ENCODE measurements at places on chromosomes 5 and 9. TPM values are rescaled to one million over a fixed set of nuclear protein-coding genes. Genes with fewer than 3 reads are reported as not detected.

- no peak overlapping the region for H3K27ac ChIP-seq
- no peaks in the 10 kb centered on the region for H3K27me3 ChIP-seq
- DNase-seq, result no peak
- no peak overlapping the region for H3K4me3 ChIP-seq
- H3K4me1 ChIP-seq, result peaks cover 17% of the 10 kb centered on the region
Measured at GRCh38 chr9:35827486-35827885, 1.0 kb downstream of the FAM221B start.

DNA sequence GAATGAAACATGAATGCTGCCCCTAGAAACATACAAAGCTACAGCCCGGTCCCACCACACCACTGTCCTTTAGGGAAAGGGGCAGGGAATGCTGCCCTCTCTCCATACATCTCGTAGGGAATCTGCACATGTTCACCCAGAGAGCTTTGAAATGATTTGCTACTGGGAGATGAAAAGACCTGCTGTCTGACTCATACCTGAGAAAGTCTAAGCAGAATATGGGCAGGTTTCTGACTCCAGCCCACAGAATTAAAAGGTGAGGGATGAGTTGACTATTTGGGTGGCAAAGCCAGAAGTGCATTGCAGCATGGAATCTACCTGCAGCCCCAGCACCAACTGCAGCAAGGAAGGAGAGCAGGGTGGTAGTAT, 297.9 kb downstream of the TLE1 start:
- H3K36me3 ChIP-seq, result no peaks in the 10 kb centered on the region
- no peak overlapping the region for H3K27ac ChIP-seq
- no peaks in the 10 kb centered on the region for H3K4me1 ChIP-seq

DNA sequence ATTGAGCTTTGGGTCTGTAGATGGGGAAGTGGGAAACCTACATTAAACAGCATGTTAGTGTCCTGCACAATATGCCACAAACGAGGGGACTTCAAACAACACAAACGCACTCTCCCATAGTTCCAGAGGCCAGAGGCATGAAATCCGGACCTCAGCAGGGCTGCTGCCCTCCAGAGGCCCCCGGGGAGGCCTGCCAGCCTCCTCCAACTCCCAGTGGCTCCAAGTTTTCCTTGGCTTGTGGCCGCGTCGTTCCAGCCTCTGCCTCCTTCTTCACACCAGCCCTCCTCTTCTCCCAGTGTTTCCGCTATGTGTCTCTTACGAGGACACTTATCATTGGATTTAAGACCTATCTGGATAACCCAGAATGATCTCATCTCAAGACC, 13.3 kb upstream of the COL5A1 start:
- H3K4me3 ChIP-seq, result no peak overlapping the region
- no peaks in the 10 kb centered on the region for H3K27me3 ChIP-seq
- H3K4me1 ChIP-seq, result no peaks in the 10 kb centered on the region
- no peak overlapping the region for H3K27ac ChIP-seq
- no peaks in the 10 kb centered on the region for H3K36me3 ChIP-seq

- H3K36me3 ChIP-seq, result no peaks in the 10 kb centered on the region
- H3K27ac ChIP-seq, result no peak overlapping the region
- peaks cover 2% of the 10 kb centered on the region for H3K4me1 ChIP-seq
- no peaks in the 10 kb centered on the region for H3K27me3 ChIP-seq
- no peak overlapping the region for H3K4me3 ChIP-seq
Measured at GRCh38 chr5:139186752-139187326, 11.3 kb downstream of the SIL1 start.

DNA sequence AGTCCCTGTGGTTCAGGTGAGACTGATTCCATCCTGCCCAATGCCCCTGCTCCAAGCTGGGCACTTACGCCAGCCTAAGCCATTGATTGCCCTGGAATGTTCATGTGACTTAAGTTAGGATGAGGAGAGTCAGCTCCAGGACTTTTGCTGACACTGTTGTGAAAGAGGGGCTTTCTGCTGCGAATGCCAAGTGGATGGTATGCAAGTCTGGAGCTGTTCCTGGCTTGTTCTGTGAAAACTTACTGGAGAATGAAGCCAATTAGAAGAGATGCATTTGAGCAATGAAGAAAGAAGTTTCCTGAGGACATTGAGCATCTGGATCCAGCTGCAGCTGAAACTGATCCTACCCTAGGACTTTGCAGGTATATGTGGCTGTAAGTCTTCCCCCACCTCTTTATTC, 61.2 kb upstream of the ZFR start:
- H3K27me3 ChIP-seq, result peaks cover 43% of the 10 kb centered on the region
- H3K27ac ChIP-seq, result no peak overlapping the region
- H3K36me3 ChIP-seq, result no peaks in the 10 kb centered on the region
- H3K4me1 ChIP-seq, result no peaks in the 10 kb centered on the region
- no peak overlapping the region for H3K4me3 ChIP-seq

- no peaks in the 10 kb centered on the region for H3K36me3 ChIP-seq
- no peak overlapping the region for H3K4me3 ChIP-seq
- H3K4me1 ChIP-seq, result no peaks in the 10 kb centered on the region
- no peak overlapping the region for H3K27ac ChIP-seq
- DNase-seq, result no peak
Measured at GRCh38 chr9:126088336-126088735, 238.3 kb upstream of the MVB12B start.

DNA sequence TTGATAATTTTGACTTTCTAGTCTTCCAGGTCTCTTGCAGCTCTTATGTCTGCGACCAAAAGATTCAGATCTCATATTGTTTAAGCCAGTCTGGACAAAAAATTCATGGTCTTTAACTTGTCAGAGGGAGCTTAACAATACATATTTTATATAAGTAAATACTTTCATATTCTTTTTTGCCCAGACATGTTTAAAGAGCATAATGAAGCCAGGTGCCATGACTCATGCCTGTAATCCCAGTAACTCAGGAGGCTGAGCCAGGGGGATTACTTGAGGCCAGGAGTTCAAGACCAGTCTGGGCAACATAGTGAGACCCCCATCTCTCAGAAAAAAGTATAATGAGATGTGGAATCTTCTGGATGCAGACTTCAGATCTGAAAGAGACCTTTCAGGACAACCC, 69.8 kb downstream of the JMY start:
- no peaks in the 10 kb centered on the region for H3K27me3 ChIP-seq
- H3K36me3 ChIP-seq, result no peaks in the 10 kb centered on the region
- no peak overlapping the region for H3K27ac ChIP-seq

GRCh38 chr5:135678640-135679268, 100.0 kb upstream of the CXCL14 start:
- no peaks in the 10 kb centered on the region for H3K36me3 ChIP-seq
- no peak overlapping the region for H3K27ac ChIP-seq
- no peak overlapping the region for H3K4me3 ChIP-seq
- H3K4me1 ChIP-seq, result no peaks in the 10 kb centered on the region
- no peaks in the 10 kb centered on the region for H3K27me3 ChIP-seq
- DNase-seq, result no peak

- no peak overlapping the region for H3K27ac ChIP-seq
- no peak overlapping the region for H3K4me3 ChIP-seq
- H3K36me3 ChIP-seq, result no peaks in the 10 kb centered on the region
- H3K4me1 ChIP-seq, result no peaks in the 10 kb centered on the region
- peak; percentile 32 for DNase-seq
Measured at GRCh38 chr5:3181671-3182070, 414.0 kb upstream of the IRX1 start.

- no peak overlapping the region for H3K27ac ChIP-seq
- H3K27me3 ChIP-seq, result no peaks in the 10 kb centered on the region
- H3K4me3 ChIP-seq, result no peak overlapping the region
- no peaks in the 10 kb centered on the region for H3K4me1 ChIP-seq
Measured at GRCh38 chr9:123085916-123086315, 52.4 kb downstream of the GPR21 start.

GRCh38 chr5:154647761-154648145, 107.4 kb upstream of the LARP1 start:
- no peaks in the 10 kb centered on the region for H3K27me3 ChIP-seq
- H3K36me3 ChIP-seq, result no peaks in the 10 kb centered on the region
- peak overlapping the region; percentile 11 for H3K4me3 ChIP-seq

DNA sequence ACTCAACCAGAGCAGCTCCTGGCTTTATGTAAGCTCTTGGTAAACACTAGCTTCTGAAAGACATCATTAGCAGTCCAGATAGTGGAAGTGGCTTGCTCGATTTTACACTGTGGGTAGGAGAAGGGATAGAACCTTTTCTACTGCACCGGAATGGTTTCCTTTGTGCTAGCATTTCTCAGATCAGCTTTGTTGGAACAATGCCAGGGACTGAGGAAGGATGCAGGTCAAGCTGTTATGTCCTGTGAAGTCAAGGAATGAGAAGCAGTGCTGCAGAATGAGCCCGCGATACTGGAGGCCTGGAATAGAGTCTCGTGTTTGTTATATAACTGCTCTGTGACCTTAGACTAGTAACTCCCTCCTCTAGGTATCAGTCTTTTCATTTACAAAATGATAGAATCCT, 233.6 kb downstream of the GABRB2 start:
- no peaks in the 10 kb centered on the region for H3K4me1 ChIP-seq
- no peaks in the 10 kb centered on the region for H3K36me3 ChIP-seq
- H3K27ac ChIP-seq, result no peak overlapping the region

DNA sequence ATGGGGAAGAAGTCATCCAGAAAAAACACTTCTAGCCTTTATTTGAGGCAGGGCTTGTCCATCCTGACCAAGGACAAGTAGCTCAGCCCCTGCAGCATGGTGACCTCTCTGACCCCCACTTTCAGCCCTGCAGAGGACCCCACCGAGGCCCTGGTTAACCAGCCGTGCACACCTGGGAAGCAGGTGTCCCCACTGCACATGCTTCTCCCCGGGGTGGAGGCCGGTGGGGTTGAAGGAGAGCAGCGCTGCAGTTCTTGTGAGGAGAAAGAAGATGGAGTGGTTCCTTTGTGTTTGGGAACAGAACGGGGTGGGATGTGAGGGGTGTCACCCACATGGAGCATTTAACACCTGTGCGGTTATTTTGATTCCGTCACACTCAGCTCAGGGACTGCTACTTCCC, 21.1 kb upstream of the ZBTB34 start:
- no peaks in the 10 kb centered on the region for H3K4me1 ChIP-seq
- H3K27me3 ChIP-seq, result no peaks in the 10 kb centered on the region
- DNase-seq, result no peak
- no peak overlapping the region for H3K4me3 ChIP-seq
- peaks cover 39% of the 10 kb centered on the region for H3K36me3 ChIP-seq

GRCh38 chr9:117073539-117074341, 341.1 kb downstream of the ASTN2 start:
- H3K27me3 ChIP-seq, result no peaks in the 10 kb centered on the region
- DNase-seq, result no peak
- H3K27ac ChIP-seq, result no peak overlapping the region
- H3K4me3 ChIP-seq, result no peak overlapping the region
- H3K4me1 ChIP-seq, result no peaks in the 10 kb centered on the region

- H3K4me3 ChIP-seq, result no peak overlapping the region
- no peak for DNase-seq
- H3K4me1 ChIP-seq, result no peaks in the 10 kb centered on the region
- no peaks in the 10 kb centered on the region for H3K36me3 ChIP-seq
Measured at GRCh38 chr5:90399251-90399650, 10.3 kb downstream of the CETN3 start.

DNA sequence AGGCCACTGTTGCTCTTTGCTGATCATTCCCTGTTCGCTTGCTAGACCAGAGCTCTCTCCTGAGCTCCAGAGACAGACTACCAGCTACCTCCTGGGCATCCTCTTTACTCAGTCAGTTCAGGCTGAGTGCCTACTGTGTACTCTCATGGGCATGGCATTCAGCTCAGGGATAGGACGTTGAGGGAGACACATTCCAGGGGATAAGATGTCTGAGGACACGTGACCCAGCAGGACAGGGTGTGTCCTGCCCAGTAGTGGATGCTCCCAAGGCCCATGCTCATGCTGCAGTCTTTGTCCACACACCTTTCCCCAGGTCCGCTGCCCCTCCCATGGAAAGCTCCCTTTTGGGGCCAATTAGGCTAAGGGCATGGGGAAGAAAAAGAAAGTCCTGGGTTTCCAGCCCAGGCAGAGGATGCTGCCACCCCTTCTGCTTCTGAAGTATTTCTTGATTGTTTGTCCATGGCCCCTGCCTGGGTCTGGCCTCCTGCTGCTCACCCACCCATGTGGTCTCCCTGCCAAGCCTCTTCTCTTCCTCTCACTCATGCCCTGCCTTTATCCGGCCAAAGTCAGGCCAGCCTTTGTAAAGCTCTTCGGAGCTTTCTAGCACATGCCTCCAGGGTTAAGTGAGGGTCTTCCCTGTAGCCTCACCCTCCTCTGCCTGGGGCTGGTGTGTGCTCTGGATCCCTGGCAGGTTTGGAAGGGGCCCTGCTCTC, 60.5 kb upstream of the PITX1 start:
- H3K27ac ChIP-seq, result no peak overlapping the region
- peaks cover 27% of the 10 kb centered on the region for H3K27me3 ChIP-seq
- no peak overlapping the region for H3K4me3 ChIP-seq
- no peak for DNase-seq
- H3K36me3 ChIP-seq, result no peaks in the 10 kb centered on the region

- no peak overlapping the region for H3K27ac ChIP-seq
- no peaks in the 10 kb centered on the region for H3K36me3 ChIP-seq
- peak overlapping the region; percentile 11 for H3K4me3 ChIP-seq
- H3K27me3 ChIP-seq, result peaks cover 11% of the 10 kb centered on the region
- DNase-seq, result peak; percentile 78
- peaks cover 8% of the 10 kb centered on the region for H3K4me1 ChIP-seq
Measured at GRCh38 chr9:126704892-126705766, 91.4 kb downstream of the LMX1B start.

DNA sequence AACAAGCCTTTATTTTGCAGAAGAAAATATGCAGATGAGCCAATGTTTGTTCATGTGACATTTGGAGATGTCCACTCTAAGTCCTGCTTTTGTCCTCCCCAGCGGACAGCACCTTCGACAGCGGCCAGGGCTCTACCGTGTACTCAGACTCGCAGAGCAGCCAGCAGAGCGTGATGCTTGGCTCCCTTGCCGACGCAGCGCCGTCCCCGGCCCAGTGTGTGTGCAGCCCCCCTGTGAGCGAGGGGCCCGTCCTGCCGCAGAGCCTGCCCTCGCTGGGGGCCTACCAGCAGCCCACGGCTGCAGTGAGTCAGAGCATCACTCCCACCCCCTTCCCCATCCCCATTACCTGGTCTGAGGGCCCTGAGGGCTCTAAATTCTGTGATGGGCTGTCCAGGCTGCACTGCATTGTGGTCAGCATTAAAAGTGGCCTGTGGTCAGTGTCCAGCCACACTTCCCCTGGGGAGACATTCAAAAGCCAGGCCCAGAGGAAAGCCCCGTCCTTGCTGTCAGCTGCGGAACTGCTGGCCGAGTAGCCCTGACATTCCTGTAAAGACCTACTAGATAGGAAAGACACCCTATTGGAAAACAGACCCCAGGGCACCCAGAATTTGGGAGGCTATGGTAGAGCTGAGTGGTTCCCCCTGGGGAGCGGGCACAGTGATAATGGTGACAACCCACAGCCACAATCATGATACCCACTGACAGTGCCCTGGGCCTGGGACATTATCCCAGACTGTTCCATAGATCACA, 69.0 kb downstream of the WNK2 start:
- H3K4me1 ChIP-seq, result no peaks in the 10 kb centered on the region
- H3K4me3 ChIP-seq, result no peak overlapping the region
- H3K36me3 ChIP-seq, result no peaks in the 10 kb centered on the region
- no peak overlapping the region for H3K27ac ChIP-seq
- no peaks in the 10 kb centered on the region for H3K27me3 ChIP-seq

The OBP2B gene
- not detected for total RNA-seq

The SLC6A7 gene
- not detected for total RNA-seq

The FBLL1 gene
- total RNA-seq, result not detected

The SHISAL2B gene
- 0.45 TPM for total RNA-seq

The EPB41L4A gene
- 21.3 TPM for total RNA-seq

The PCDHA1 gene
- not detected for total RNA-seq

The JAKMIP2 gene
- 4.4 TPM for total RNA-seq

The RPL35 gene
- 1,164 TPM for total RNA-seq

The SPATA31E1 gene
- not detected for total RNA-seq

Measured in left lung (tissue), 14 donors.